ENCODE measurements at places on chromosomes 1 and 21. TPM values are rescaled to one million over a fixed set of nuclear protein-coding genes. Genes with fewer than 3 reads are reported as not detected.

RXFP4 gene
- not detected for total RNA-seq

CHIA gene
- total RNA-seq = 10.9 TPM

WNT3A gene
- 6.0 TPM for total RNA-seq

OR10Z1 gene
- not detected for total RNA-seq

AIRE gene
- total RNA-seq = not detected

DHCR24 gene
- total RNA-seq = 674 TPM

DNA sequence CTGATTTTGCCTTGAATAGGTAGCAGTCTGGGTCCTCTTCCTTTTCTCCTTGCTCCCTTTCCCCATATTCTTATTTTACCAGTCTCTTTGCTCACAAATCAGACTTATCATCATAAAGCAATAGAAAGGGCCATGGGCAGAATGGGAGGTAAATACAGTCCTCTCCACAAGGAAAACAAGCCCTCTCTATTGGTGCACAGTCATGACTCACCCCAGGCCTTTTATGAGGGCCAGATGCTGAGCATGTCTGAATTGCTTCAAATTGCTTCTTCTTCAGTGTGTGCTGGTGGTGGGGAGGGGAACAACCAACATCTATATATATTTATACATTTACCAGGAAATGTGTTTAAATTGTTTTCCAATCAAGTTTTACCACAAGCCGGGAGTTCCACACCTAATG, 75.2 kb downstream of the GFI1 start:
- no peak for DNase-seq

- no peak for DNase-seq
Measured at GRCh38 chr1:181784039-181784683, 277.4 kb downstream of the ZNF648 start.

GRCh38 chr1:182392050-182393028, 749 bp upstream of the GLUL start:
- peak; percentile 78 for DNase-seq

Measured in lower lobe of right lung (tissue), 2 donors.